ENCODE measurements at places on chromosomes 5 and 9. TPM values are rescaled to one million over a fixed set of nuclear protein-coding genes. Genes with fewer than 3 reads are reported as not detected.

Gene PPP3R2
- not detected for total RNA-seq

Gene IL5
- total RNA-seq = not detected

Gene PRDM9
- not detected for total RNA-seq

Gene ECPAS
- total RNA-seq = 97.1 TPM

Gene ODF2
- total RNA-seq = 20.3 TPM

Gene CTNND2
- 6.0 TPM for total RNA-seq

Gene GLT6D1
- total RNA-seq = not detected

Gene CEL
- 1.4 TPM for total RNA-seq

Gene SPINK5
- 2.1 TPM for total RNA-seq

Gene ST8SIA4
- 20.5 TPM for total RNA-seq

GRCh38 chr5:133831491-133832224 lies 136.8 kb downstream of the C5orf15 start:
- DNase-seq = no peak

GRCh38 chr5:72849546-72849945 lies 33.1 kb downstream of the TNPO1 start:
- no peak for DNase-seq

DNA sequence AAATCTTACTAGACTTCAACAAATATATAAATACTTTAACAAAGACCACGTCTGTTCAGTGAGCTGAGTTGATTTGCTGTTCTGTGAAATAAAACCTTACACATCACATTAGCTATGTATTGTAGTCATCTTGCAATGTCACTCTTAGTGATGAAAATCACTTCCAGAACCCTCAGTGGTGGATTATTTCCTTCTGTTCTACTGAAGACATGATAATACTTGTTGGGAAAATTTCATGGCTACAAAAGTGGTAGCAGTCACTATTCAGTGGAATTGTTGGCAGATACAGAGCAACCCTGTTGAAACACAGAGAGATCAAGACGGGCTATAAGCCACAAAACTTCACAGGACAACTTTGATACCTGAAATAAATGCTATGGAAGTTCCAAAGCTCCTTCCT lies 26.7 kb upstream of the FAM169A start:
- no peak for DNase-seq

DNA sequence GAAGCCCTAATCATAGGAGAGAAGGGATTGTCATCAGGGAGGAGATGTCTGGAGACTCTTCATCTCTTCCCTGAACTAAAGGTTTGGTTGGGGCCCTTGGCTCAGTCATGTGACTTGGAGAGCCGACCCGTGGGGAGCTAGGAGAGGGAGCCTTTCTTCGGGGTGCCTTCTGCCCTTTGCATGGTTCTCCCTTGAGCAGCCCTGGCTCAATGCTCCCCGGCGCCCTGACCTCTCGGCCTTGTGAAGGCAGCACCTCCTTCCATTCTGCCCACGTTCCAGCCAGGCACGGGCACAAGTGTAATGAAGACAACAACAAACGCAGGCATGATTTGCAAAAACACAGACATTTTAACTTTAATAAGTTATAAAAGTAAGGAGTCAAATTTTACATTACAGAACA lies 50.4 kb downstream of the ZNF354C start:
- no peak for DNase-seq

GRCh38 chr5:153565822-153566221 lies 75.4 kb downstream of the GRIA1 start:
- DNase-seq = no peak

- DNase-seq = no peak
Observed at GRCh38 chr5:158378931-158379330, 520.0 kb upstream of the CLINT1 start.

- DNase-seq = no peak
Observed at GRCh38 chr5:143362664-143363227, 40.7 kb downstream of the NR3C1 start.

DNA sequence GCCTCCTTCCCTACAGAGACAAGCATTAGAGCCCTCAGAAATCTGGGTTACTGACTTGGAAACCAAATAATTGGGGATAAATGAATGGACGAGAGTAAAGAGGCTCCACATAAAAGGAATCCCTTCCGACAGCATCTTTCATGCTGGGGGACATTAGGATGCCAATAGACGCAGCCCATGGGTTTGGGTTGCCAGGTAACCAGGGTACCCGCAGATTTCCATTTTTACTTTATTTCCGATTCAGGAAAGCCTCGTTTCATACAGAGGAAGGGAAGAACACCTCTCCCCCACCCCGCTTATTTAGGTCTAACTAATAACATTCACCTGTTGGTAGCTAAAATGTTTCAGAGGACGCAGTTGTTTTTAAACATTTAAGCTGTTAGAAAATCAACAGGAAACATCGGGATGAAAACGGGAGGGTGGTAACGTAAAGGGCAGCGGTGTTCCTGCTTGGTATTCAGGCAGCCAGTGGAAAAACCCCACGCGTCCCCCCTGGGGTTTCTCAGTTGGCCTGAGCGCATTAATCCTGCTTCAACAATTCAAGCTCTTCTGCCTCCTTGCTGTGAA lies 179.5 kb downstream of the YTHDC2 start:
- no peak for DNase-seq

DNA sequence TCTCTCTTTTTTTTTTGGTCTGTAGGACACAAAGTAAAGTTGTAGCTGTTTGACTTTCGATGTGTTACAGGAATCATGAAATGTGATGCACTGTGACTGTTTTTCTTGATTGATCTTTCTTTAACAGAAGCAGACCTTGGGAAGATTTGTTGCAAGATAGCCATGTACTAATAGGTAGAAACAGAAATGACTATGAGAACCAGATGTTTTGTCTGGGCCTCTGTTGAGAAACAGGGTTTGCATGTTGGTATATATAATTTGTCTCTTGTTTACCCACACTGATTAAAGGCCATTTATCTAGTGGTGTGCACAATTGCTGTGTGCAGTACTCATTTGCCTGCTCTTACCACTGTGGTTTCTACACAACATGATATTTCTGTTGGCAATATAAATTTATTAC lies 125.1 kb downstream of the HACD4 start:
- DNase-seq = no peak

DNA sequence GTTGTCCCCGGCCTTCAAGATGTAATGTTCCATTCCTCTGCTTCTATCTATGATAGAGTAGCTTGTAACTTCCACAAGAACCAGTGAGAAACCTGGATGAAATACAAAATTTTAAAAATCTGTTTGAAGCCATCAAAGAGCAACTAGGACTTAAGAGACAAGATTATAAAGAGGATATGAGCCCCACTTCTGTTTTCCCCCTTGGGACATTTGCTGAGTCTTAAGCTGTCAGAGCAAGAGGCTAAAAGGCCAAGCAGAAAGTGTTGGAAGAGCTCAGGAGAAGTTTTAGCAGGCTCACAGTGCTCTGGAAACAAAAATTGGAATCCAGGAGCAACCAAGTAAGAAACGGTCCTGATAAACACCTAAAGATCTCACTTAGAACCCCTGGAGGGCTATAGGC lies 76.1 kb downstream of the ADRB2 start:
- no peak for DNase-seq

DNA sequence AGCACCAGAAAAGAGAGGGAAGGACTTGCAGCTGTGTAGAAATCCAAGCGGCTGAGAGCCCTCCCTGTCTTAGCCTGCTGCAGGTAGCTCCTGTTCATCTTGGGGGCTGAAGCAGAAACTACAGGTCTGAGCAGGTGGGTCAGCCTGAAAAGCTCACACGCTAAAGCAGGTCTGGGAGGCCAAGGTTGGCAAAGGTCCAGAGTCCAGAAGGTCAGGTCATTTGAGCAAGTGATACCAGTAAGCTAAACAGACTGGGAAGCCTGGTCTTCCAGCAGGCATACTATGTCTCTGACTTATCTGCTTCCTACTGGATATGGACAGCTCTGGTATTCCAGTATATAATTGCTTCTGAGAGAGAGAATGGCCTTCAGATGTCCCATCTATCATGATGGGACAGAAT lies 26.2 kb downstream of the PTCD2 start:
- DNase-seq = no peak

- no peak for DNase-seq
Observed at GRCh38 chr5:160556846-160557245, 135.2 kb downstream of the PTTG1 start.

GRCh38 chr5:27316271-27316650 lies 277.9 kb upstream of the CDH9 start:
- no peak for DNase-seq

- DNase-seq = no peak
Observed at GRCh38 chr5:18370531-18370930, 736.3 kb downstream of the TAF11L14 start.

DNA sequence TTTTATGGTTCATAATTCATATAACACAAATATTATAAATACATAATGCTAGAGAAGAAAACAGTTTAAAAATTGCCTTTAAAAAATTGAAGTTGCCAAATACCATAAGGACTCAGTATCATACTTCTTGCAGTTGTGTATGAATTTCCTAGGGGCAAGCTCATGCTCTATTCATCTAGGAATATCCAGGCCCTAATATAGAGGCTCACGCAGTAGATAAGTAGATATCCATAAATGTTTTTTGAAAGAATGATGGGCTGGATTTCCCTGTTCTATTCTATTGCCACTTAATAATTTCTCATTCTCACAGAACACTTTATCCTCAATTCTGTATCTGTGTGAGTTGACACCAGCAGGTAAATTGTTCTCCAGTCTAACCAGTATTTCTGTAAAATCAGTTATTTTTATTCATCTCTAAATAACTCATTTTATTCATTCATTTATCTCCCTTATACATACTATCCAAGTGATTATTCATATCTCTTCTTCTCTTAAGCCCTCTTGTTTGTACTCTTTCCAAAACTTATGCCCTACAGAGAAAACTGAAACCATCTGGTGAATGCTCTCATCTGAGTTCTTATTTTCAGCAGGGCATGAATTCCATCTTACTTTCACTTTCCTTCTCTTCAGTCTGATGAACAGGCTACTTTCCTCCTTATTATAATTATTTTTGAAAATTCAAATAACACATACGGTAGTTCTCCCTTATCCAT lies 97.1 kb downstream of the SLC44A1 start:
- no peak for DNase-seq

DNA sequence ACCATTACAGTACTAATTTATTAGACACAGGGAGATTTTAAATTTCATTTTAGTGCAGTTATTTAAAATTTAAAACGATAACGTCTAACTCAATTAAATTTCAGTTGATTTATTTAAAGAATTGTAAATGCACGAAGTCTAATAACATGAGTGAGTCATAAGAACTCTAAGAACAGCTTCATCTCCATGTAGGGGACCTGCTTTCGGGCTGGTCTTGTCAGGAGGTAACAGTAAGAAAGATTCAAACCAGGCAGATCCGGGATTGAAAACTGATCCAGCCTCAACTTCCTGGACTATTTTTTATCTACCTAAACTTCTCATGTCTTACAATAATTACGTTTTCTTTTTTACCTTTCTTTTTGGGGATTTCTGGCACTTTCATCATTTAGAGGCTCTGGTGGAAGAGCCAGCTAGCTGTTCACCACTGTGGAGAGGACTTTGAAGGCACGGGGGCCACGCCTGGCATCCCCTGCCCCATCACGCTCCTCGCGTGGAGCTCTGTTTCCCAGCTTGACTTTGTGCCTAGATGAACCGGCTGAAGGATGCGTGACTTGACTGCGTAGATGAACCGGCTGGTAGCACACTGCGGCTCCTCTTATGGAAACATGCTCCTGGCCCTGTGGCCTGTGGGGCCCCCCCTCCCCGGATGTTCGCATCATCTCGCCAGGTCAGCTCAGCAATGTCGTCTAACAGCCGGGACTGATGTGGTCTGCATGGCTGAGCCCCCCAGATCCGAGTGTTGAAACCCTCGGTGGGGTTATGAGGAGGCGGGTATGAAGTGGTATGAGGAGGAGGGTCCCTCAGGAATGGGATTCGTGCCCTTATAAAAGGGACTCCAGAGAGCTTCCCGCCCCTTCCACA lies 26.0 kb downstream of the NDUFS6 start:
- no peak for DNase-seq

DNA sequence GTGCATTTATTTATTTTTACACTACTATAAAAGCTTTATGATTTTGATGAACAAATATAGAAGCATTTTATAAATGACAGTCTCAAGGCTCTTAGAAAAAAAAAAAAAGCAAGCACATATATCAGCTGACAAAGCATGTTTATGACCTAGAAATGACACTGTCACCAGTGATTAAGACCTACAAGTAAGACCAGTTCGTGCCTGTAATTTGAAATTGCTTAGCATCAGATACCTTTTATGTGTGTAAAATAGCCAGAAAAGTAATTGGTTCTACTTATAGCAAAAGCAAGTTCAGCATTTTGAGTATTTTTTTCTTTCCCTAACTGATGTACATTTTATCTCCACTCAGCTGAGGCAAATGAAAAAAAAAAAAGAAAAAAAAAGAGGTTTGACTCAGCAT lies 808.4 kb downstream of the CDH18 start:
- no peak for DNase-seq
